A549 (cell line): ENCODE measurements at places on chromosomes 2 and 18.

GRCh38 chr18:25896178-25896780, 194.1 kb downstream of the SS18 start:
- DNase-seq, result peak; percentile 3

- no peak for DNase-seq
Observed at GRCh38 chr2:151437630-151438029, 27.9 kb downstream of the RIF1 start.

DNA sequence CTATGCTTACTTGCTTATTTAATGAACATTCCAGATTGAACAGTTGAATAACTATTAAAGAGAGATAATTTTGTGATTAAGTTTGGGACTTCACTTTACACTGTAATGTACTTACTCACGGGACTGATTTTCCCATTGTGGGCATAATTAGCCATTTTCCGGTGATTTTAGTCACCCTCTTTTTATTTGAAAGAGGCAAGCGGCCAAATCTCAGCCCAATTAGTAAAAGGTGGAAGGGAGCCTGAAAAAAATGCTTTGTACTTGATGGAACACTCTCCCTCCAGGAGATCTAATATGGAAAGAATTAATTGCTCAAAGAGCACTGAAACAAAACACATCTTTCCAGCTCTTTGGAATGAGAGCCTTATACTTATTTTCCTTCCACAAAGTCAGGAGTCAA, 50.2 kb downstream of the CALCRL start:
- DNase-seq, result no peak

DNA sequence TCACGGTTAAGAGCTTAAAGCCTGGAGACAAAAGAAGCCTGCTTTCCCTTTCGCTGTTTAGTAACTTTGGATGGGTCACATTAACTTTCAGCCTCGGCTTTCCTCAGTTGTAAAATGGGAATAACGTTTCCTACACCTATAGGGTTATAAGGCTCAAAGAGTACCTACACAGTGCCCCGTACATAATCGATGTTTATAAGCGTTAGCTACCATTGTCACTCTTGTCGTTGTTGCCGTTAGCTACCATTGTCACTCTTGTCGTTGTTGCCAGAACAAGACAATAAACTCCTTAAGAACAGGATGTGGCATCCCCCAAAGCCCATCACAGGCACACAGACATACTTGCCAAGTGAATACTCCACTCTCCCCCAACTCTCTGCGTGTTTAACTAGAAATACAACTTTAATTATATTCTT, 901 bp upstream of the MFSD6 start:
- DNase-seq, result no peak

- DNase-seq, result no peak
Observed at GRCh38 chr2:64591188-64591587, 62.5 kb downstream of the SERTAD2 start.

DNA sequence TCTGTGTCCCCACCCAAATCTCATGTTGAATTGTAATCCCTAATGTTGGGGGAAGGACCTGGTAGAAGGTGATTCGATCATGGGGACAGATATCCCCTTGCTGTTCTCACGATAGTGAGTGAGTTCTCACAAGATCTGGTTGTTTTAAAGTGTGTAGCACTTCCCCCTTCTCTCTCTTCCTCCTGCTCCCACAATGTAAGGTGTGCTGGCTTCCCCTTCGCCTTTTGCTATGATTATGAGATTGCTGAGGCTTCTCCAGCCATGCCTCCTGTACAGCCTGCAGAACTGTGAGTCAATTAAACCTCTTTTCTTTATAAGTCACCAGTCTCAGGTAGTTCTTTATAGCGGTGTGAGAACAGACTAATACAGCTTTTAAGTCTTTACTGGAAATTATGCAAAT, 193.3 kb upstream of the RBBP8 start:
- no peak for DNase-seq

GRCh38 chr18:49174478-49174877, 223.7 kb upstream of the SMAD7 start:
- no peak for DNase-seq

- DNase-seq, result no peak
Observed at GRCh38 chr2:226740039-226740648, 59.5 kb downstream of the IRS1 start.

DNA sequence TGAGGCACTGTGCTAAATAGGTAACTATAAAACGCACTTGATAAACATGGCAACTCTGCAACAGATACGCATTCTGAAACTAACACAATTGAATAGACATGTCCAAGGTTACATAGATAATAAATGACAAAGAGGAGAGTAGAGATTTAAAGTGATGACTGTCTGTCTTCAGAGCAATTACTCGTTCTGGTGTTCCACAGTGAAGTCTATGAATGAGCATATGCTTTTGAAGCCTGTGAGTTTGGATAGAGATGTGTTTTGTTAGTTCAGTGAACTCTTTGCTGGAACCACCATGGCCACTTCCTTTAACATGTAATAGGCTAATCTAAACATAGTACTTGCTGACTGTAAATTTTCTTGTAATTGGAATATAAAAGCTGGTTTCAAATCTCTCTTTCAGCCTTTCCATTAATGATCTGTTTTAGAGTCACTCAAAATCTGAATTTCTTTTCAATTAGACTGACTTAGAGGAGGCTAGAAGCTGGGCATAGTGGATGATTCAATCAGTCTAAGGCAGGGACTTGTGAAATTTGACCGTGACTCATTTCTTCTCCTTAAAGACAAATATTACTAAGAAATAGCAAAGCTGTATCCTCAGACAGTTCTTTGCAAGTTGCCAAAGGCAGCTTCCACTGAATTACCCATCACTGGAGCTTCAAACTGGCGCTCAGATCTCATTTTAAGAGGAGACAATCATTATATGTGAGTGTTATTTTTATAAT, 1130.1 kb upstream of the CELF4 start:
- DNase-seq, result no peak

DNA sequence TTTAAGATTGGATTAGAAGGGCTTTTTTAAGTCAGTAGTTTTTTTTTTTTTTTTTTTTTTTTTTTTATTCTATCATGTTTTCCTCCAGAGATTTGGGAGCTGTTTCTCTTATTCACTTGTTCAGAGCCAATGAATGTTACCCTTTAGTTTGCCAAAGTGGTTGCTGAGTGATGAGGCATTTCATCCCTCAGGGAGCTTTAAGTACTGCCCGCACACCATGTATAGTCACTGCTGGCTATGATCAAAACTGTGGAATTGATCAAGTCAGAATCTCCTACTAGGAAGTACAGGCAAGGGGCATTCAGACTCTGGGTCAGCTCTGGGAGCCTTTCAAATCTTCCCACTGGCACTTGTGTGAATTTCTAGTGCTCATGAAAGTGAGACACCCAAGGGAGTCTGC, 201.6 kb downstream of the IKZF2 start:
- DNase-seq, result no peak

GRCh38 chr2:172210599-172210998, 107.9 kb upstream of the DLX2 start:
- DNase-seq, result no peak

GRCh38 chr2:21372654-21373053, 248.9 kb downstream of the TDRD15 start:
- DNase-seq, result peak; percentile 37

GRCh38 chr2:172836347-172836821, 100.7 kb downstream of the RAPGEF4 start:
- DNase-seq, result peak; percentile 76

- peak; percentile 2 for DNase-seq
Observed at GRCh38 chr2:104078431-104079157, 775.3 kb upstream of the POU3F3 start.

- no peak for DNase-seq
Observed at GRCh38 chr2:43408407-43409160, 182.2 kb upstream of the ZFP36L2 start.

DNA sequence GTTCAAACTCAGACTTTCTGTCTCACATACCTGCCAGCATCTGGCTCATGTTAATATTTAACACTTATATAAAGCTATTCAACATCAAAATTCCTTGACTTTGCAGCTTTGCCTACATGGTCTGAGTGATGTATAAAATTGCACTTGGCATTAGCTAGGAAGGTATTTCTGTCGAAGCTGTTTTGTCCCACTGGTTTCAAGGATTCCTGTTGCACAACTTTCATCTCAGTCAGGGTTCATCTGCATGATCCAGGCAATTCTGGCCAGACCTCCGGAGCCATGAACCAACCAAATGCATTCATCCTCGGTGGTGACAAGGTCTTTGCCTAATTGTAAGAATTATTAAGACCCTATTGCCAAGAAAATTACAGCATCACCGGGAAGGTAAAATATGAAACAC, 185.4 kb downstream of the ZEB2 start:
- DNase-seq, result no peak

DNA sequence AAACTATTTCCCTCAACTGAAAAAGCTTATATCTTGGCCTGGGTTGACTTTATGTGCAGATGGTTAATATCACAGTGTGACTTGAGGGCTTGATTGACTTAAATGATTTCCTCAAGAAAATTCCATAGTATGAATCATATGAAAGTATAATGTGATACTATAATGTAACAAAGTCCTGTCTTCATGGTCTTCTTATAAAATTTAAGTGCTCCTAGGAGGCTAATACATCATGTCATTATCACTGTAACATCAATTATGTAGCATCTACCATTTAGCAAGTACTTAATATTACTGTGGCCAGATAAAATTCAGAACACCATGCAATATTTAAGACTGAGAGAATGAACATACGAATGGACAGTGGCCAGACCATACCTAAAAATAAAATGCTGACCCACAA, 276.1 kb downstream of the RIT2 start:
- DNase-seq, result no peak

- DNase-seq, result no peak
Observed at GRCh38 chr2:182921234-182921633, 54.8 kb upstream of the FRZB start.

GRCh38 chr2:64952511-64953482, 36.4 kb upstream of the SLC1A4 start:
- DNase-seq, result peak; percentile 51

DNA sequence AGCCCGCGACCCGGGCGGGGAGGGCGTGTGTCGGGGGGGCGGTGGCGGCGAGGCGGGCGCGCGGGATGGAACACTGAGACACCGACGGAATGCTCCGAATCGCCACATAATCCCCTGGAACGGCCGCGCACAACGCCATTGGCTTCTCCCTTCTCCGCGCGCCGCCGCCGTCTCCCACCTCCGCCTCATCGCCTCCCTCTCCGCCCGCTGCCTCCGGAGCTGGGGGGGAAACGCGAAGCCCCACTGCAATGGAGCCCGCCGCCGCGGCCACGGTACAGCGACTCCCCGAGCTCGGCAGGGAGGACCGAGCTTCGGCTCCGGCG, at the start of gene PHLPP1:
TSS of gene PHLPP1 (plus strand) at position 106 of the 323 bp plus-strand sequence. CDS start at position 249, 143 bp downstream.
- DNase-seq, result no peak

DNA sequence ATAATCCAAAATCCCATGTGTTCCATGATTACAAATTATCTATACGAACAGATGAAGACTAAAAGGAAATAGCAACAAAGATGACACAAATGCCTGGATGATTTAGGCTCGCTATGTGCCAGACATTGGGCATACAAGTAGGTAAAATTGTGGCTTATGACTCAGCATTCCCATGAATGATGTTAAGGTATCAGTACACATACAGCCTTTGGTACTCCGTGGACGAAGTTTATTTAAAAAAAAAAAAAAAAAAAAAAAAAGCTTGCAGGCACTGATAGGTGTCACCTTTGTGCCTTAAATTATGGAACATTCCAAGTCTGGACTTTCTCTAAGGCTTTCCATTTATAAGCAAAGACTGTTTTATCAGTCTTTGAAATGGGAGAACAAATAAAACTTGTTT, 2.7 kb downstream of the CHAC2 start:
- DNase-seq, result peak; percentile 23

- no peak for DNase-seq
Observed at GRCh38 chr18:55206927-55207326, 247.7 kb upstream of the CCDC68 start.

DNA sequence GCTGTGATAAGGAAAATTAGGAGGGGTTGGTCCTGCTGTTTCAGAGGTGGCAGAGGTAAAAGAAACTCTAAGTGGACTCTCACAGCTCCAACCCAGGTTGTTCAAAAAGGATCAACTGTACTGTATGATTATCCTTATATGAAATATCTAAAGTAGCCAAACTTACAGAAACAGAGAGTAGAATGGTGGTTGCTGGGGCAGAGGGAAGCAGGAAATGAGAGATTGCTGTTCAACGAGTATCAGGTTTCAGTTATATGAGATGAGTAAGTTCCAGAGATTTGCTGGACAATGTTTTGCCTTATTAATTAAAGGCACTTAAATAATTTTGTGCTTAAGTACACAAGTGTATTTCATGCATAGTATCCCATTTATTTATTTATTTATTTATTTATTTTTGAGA, 972.0 kb upstream of the LRRTM1 start:
- no peak for DNase-seq

DNA sequence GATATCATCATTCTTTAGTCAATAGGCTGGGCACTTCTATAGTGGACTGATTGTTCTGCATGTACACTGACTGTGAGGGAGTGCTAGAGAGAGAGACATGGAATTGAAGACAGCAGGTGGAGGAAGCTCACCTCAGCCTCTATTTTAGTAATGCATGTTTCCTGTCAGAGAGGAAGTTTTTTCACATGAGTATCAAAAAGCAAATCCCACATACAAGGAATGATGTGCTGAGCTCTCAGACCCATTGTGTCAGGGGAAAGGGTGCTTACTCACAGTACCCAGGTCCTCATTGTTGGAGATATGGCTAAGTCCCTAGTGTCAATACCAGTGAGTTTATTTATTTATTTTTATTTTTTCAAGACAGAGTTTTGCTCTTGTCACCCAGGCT, 9.9 kb upstream of the CDK15 start:
- DNase-seq, result no peak

DNA sequence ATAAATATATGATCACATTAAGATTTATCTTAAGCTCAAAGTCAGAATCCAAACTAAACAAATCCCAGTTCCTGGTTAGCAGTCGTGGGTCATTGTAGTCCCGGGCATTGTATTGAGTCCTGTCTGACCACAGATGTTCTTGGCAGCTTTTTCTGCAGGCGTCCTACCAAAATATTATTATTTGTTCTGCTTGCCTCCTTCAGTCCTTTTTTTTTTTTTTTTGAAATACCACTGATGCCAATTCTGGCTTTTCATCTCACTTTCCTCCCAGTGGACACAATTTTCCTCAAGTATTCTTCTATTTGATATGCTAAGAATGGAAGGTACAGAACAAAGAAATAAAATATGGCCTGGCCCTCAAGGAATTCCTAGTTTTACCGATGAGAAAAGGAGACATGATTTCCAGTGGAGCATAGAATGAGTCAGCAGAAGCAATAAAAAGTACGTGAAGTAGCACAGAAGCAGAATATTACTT, 151.6 kb downstream of the CSRNP3 start:
- DNase-seq, result no peak
